ENCODE measurements at places on chromosomes 4 and X.
A peak's percentile ranks its signal among the peaks of the same experiment; 100 is the strongest.

GRCh38 chr4:22474636-22475310 is 41.1 kb downstream of the ADGRA3 start:
- DNase-seq = no peak

DNA sequence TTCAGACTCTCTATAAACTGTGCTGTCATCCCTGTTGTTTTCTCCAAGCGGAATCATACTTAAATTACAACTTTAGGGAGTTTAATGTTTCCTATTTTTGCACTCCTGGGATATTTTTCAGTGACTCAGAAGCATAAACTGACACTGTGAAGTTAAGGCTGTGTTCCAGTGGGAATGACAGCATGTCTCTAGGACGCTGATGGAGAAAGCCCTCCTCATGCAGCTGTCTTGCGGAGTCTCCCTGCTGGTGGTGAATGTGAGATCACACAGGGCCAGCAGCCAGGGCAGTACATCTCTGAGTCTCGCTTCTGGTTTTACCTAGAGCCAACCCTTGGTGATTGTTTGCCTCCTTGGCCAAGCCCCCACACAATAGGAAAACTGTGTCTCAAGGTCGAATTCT is 53.3 kb downstream of the NFKB1 start:
- DNase-seq = peak; percentile 27

GRCh38 chrX:9626379-9626778 is 139.3 kb downstream of the GPR143 start:
- no peak for DNase-seq

DNA sequence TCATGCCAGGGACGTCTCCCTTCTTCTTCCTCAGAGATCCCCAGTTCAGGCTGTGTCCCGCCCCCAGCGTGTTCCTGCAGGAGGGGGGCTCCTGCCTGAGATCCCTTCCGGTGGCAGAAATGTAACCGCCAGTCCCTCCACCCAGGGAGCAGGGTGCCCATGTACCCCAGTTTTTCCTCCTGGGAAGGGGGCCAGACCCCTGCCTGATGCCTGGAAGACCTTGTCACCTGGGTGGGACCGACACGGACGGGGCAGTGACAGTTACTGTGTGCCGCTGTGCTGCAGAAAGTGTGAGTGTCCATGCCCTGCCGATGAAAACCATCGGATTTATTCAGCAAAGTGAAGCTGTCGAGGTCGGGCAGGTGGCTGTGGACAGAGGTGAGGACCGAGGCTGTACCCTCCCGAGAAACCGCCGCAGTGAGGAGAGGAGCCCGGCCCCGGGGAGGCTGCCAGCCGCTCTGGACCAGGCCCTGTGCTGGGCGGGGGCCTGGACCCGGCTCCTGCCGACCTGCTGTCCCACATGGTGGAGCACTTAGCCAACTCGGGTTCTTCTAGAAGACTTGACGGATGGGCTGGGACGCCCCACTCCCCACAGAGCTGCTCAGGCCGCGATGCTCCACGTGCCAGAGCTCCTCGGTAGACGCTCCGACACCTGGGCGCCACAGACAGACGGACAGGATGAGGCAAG is 36.7 kb upstream of the HMX1 start:
- no peak for DNase-seq

DNA sequence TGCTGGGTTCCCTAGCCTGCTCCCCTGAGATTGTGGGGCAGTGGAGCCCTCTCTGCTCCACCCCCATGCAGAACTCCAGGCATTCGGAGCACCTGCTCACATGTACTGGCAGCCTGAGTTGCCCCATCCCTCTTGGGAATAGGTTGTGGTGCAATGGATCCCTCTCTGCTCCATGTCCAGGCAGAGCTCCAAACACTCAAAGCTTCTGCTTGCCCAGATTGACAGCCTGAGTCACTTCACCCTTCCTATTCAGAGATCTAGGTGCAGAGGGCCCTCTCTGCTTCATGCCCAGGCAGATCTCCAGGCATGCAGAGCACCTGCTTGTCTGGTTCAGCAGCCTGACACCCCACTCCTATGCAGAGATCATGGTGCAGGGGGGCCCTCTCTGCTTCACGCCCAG is 18.6 kb upstream of the TEX13B start:
- DNase-seq = no peak

DNA sequence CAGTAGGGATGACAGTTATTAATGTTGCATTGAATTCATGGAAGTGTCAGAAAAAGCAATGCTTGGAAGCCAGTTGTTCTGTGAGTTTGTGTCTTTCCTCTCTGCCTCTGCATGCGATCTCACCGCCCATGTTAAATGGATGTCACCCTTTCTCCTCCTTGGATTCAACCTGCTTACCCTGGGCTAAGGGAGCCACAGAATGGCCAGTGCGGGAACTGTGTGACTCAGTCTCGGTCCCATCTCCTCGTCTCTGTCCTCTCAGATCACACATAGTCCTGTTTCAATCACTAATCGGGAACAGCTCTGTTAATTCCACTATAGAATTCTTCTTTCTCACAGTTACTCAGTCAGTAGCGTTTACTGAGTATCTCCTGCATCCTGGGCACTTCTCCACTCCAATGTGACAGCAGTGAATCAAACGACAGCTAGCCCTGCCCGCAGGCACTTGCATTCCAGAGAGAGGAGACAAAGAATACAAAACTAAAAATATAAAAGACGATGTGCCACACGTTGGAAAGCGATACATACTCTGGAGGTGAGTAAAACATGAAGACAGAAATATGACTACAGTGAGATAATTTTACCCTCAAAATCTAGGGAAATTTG is 53.6 kb upstream of the TLR3 start:
- no peak for DNase-seq

All from NCI-H146 (cell line).